SJCRH30 (cell line): ENCODE measurements at places on chromosomes 11 and 22. TPM values are rescaled to one million over a fixed set of nuclear protein-coding genes. Genes with fewer than 3 reads are reported as not detected.

Gene TRIM34
- total RNA-seq, result not detected in 2 replicates

Gene PPP2R5B
- 4.7 and 6.4 TPM in 2 replicates for total RNA-seq

DNA sequence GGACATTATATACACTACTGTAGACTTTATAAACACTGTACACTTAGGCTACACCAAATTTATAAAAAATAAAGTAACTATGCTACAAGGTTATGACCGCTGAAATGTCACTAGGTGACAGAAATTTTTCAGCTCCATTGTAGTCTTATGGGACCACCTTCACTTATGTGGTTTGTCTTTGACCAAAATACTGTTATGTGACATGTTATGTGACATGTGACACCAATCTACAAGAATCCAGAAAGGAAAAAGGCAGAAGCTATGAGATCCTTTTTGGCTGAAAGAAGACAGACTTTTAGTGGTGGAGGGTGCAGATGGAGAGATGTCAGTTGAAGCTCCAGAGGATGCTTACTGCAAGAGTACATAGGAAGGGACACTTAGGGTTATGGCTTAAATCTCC is 1378.4 kb upstream of the TENM4 start:
- no peak for DNase-seq

- DNase-seq, result no peak
Observed at GRCh38 chr22:22941831-22942510, 54.4 kb downstream of the IGLL5 start.
